ENCODE measurements at places on chromosomes 12 and 14. TPM values are rescaled to one million over a fixed set of nuclear protein-coding genes. Genes with fewer than 3 reads are reported as not detected.

HOXC9 gene
- total RNA-seq, result 5.7 TPM

HELB gene
- 5.0 TPM for total RNA-seq

RNF41 gene
- 69.4 TPM for total RNA-seq

PRB2 gene
- total RNA-seq, result not detected

CCDC177 gene
- not detected for total RNA-seq

RPGRIP1 gene
- total RNA-seq, result not detected

SLC7A8 gene
- total RNA-seq, result 24.1 TPM

PUS1 gene
- total RNA-seq, result 10.5 TPM

MSI1 gene
- total RNA-seq, result not detected

CD69 gene
- total RNA-seq, result not detected

RASAL1 gene
- total RNA-seq, result not detected

MGAT2 gene
- 45.4 TPM for total RNA-seq

OSGEP gene
- 58.6 TPM for total RNA-seq

PLEK2 gene
- total RNA-seq, result 0.67 TPM

USP44 gene
- 0.33 TPM for total RNA-seq

DHH gene
- total RNA-seq, result under 0.01 TPM

RHOJ gene
- total RNA-seq, result 58.3 TPM

PMCH gene
- total RNA-seq, result not detected

GLT8D2 gene
- 1.7 TPM for total RNA-seq

RPL10L gene
- total RNA-seq, result not detected

TSPAN11 gene
- total RNA-seq, result 1.1 TPM

NANOG gene
- total RNA-seq, result 1.0 TPM

DEGS2 gene
- not detected for total RNA-seq

PHC1 gene
- 28.0 TPM for total RNA-seq

AHNAK2 gene
- 9.1 TPM for total RNA-seq

ANKRD33 gene
- not detected for total RNA-seq

TMBIM6 gene
- 376 TPM for total RNA-seq

ZC2HC1C gene
- total RNA-seq, result 1.4 TPM

DAO gene
- total RNA-seq, result not detected

C12orf76 gene
- total RNA-seq, result 8.7 TPM

COX8C gene
- total RNA-seq, result not detected

KLRC2 gene
- total RNA-seq, result 0.31 TPM

ASB2 gene
- 1.7 TPM for total RNA-seq

KCNC2 gene
- total RNA-seq, result not detected

SPX gene
- total RNA-seq, result 1.8 TPM

SMOC1 gene
- under 0.01 TPM for total RNA-seq

C1R gene
- total RNA-seq, result 149 TPM

TOMM20L gene
- not detected for total RNA-seq

A2M gene
- 29.6 TPM for total RNA-seq

P3H3 gene
- 13.4 TPM for total RNA-seq

ARHGAP9 gene
- total RNA-seq, result not detected

SUOX gene
- total RNA-seq, result 25.1 TPM
